ENCODE measurements at places on chromosomes 7 and 10. TPM values are rescaled to one million over a fixed set of nuclear protein-coding genes. Genes with fewer than 3 reads are reported as not detected.

LAMB1 gene
- not detected for total RNA-seq

DNA sequence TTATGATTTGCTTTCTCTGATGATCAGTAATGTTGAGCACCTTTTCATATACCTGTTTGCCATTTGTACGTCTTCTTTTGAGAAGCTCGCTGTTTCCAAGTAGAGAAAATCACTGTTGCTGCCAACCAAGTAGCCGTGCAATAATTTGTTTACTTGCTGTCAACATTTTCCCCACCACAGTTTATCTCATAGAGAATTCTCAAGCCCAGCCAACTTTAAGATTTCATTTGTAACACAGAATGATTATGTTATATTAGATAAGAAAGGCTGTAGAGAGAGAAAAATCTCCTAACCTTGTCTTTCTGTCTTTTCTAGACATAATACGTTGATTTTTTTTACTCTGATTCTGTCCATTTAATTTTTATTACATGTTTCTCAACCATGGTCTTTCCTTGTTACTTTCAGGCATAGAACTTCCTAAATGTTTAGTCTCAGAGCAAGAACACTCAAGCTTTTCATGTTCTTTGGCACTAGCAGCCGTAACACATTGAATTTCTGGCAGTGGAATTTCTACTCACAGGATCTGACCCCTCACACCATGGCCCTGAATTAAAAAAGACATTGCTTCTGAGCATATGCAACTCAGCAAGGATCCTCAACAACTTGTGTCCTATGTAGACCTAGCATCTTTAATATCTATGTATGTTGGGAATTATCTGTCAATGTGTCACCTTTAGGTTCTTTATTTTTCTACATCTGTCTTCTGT lies 23.1 kb downstream of the RPA3 start:
- H3K4me1 ChIP-seq: peaks cover 4% of the 10 kb centered on the region
- no peak for DNase-seq
- H3K27me3 ChIP-seq: no peaks in the 10 kb centered on the region

DNA sequence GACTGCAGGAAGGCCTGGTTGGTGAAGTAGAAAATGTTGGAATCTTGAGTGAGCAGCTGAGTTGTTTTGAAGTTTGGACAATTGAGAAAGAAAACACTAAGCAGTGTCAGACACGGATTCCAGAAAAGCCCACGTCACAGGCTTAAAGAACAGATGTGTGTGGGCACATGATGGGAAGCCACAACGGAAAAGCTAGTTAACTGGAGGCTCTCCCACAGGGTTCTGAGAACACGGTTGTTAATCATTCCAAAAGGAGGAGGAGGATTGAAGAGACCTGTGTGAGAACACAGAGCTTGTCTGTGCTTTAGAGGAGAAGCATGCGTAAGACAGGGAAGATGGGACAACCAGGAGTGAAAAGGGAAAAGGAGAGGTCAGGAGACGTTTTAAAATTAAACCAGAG lies 42.6 kb downstream of the SHH start:
- H3K36me3 ChIP-seq: peaks cover 23% of the 10 kb centered on the region
- H3K27me3 ChIP-seq: no peaks in the 10 kb centered on the region
- peak overlapping the region; percentile 49 for H3K27ac ChIP-seq
- H3K4me3 ChIP-seq: no peak overlapping the region

GRCh38 chr10:6729071-6729774 lies 149.1 kb upstream of the PRKCQ start:
- H3K4me3 ChIP-seq: no peak overlapping the region
- no peaks in the 10 kb centered on the region for H3K36me3 ChIP-seq
- peaks cover 1% of the 10 kb centered on the region for H3K4me1 ChIP-seq
- no peak overlapping the region for H3K27ac ChIP-seq
- peaks cover 62% of the 10 kb centered on the region for H3K27me3 ChIP-seq

DNA sequence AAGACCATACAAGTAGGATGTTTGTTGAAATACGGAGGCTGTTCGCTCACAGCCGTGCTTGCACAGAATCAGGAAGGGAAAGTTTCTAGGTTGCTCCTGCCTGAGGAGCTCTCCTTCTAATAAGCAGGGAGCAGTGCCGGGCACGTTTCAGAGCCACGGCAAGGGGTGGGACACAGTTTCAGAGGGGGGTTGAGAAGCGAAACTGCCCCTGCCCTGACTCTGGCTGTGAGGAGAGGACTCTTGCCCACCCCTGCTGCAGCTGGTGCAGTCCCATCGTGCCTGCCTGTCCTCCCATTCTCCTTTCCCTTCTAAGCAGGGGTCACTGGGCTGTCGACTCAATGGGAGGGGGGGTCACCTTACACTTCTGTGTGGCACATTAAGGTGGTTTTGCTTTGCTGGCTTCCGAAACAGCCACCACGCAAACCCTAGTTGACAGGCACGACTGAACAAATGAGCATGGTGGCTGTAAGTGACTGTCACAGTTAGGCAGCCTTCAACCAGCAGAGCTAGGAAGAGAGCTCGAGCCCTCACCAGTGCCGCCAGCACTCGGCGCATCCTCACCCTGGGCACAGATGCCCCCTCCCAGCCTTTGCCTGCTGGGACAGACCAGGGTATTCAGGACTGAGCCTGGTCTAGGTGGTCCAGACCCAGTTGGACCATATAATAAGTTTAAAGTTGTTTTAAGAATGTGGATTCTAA lies 37.5 kb downstream of the ZNF467 start:
- DNase-seq: no peak
- no peaks in the 10 kb centered on the region for H3K4me1 ChIP-seq
- no peaks in the 10 kb centered on the region for H3K36me3 ChIP-seq
- H3K4me3 ChIP-seq: no peak overlapping the region
- H3K27ac ChIP-seq: no peak overlapping the region

GRCh38 chr10:29397221-29397620 lies 108.4 kb downstream of the LYZL1 start:
- no peaks in the 10 kb centered on the region for H3K36me3 ChIP-seq
- H3K27ac ChIP-seq: no peak overlapping the region
- DNase-seq: no peak
- H3K4me3 ChIP-seq: no peak overlapping the region

Data from activated naive CD8-positive, alpha-beta T cell treated with anti-CD3 and anti-CD28 coated beads, Interleukin-2, amount 10 ng/mL, durations not matched to agents 7 days and 5 days (primary cell).